ENCODE measurements at places on chromosomes 6 and 20.

GRCh38 chr6:35402136-35402855 lies 49.8 kb upstream of the FANCE start:
- no peak for DNase-seq

DNA sequence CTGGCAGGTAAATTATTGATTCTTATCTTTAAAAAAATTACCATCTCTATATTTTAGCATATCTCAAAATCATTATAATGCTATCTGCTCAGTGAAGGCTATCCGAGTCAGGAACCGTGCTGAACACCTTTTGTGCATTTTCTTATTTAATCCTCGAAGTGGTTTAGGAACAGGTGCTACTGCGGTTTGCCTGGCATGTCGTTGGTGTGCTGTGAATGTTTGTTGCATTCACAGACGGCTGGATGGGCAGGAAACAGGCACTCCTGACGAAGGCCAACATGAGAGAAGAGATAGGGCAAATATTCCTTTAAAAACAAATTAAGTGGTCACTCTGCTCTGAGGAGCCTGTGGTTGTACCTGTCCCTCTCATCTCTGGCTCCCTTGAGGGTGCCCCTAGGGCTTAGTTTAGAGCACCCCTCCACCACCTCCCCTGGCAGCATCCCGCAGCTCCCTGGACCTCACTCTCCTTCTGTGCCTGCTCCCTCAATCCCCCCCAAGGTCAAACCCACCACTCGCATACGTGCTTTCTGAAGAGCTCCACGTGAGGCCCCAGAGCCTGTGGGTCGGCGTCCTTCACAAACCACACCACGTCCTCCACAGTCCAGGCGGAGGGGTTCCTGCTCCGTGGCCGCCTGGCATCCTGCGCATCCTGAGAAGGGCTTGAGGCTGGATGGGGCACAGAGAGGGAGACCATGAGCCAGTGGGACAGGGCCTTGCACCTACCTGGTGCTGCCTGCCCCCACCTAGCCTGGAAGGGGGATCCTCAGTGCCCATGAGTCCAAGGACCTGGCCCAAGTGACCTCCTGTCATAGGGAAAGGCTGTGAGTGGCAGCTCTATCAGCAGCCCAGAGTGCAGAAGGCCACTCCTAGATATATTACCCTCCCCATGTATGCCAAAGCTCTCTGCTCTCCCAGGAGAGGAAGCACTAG lies 116.5 kb downstream of the SCML4 start:
- no peak for DNase-seq

- no peak for DNase-seq
Observed at GRCh38 chr6:146862508-146862919, 263.7 kb downstream of the ADGB start.

GRCh38 chr20:40233406-40233805 lies 455.6 kb downstream of the MAFB start:
- peak; percentile 5 for DNase-seq

DNA sequence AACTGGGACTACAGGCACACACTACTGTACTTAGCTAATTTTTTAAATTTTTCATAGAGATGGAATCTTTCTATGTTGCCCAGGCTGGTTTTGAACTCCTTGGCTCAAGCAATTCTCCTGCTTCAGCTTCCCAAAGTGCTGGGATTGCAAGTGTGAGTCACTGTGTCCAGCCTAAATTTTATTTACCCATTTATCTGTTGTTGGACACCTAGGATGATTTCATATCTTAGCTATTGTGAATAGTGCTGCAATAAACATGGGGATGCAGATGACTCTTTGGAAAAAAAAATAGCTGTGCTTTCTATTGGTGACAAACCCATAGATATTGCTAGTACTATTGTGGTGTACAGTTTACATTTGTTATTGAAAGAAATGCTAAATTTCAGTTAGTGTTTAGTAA lies 19.6 kb upstream of the SYNCRIP start:
- DNase-seq = no peak

DNA sequence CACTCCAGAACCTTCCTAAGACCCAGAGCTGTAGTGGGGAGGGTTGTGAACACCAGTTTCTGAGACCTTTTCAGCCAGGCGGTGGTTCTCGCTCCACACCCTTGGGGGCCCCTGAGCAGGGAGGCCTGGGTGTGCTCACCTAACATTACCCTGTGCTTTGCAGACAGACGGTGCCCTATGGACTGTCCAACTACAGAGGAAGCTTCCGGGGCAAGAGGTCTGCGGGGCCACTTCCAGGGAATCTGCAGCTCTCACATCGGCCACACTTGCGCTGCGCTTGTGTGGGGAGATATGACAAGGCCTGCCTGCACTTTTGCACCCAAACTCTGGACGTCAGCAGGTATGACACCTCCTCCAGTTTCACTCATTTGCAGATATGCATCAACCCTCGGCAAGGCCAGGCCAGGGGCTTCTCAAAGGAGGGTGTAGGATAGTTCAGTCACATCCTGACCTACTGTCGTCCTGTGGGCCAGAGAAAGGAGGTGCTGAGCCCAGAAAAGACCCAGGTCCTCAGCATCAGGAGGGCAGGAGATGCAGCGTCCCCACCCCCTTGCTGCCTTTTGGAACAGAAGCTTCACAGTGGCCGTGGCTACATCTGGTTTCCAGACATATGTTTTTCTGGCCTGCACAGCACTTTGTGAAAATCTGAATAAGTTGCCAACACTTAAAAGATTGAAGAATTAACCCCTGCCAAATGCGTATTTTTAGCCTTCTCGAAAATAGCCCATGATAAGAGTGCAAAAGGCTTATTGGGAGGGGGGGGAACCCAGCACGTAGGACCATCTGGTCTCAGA lies 20.6 kb downstream of the EDN3 start:
- no peak for DNase-seq

DNA sequence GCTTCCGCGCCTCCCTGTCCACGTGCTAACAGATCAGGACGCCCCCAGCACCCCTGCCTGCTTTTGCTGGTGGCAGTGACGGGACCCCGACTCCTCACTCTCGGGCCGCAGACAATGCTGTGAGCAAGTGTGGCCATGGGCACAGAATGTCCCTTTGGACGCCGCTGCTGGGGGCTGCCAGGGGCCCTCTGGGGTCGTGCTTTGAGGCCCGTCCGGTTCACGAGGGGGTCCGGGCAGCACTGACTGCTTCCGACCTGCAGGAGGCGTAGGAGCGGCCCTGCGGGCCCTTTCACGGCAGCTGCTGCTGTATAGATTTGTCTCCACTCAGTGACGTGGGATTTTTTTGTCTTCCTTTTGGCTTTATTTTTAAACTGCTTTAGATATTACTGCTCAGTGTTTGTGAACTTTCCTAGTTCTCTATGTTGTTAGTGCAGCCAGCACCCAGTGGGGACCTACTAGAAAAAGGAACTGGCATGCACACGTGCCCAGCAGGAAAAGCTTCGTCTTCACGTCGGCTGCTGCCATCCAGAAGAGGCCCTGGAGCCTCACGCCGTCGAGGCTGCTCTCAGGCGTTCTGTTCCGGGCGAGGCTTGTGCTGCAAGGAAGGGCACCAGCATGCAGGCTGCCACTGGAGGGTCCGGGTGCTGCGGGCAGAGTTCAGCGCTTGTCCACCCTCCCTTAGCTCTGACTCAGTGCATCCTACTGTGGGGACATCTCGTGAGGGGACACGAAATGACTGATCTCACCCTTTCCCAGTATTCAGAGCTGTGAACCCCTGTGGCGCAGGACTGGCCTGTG lies 21.7 kb downstream of the UCKL1 start:
- DNase-seq = no peak

DNA sequence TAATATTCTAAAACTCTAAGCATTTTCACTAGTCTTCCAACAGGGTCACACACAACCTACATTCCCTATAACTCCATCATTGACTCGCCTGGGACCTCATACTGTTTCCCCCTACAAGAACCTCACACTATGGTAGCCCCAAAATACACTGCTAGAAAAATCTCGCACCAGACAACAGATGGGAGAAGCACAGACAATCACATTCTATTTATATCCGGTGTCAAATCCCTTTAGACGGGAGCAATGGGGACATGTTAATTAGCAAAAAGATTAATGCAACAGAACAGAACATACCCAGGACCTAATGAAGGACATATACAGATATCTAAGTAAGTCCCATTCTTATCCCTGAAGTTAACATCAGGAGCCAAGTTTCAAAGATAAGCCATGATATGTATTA lies 33.6 kb downstream of the TMX4 start:
- DNase-seq = no peak

- DNase-seq = peak; percentile 44
Observed at GRCh38 chr6:105985098-105985815, 100.9 kb upstream of the PRDM1 start.
